Hematopoietic multipotent progenitor cell treated with erythropoietin and hydrocortisone succinate and interleukin-3 and kit ligand, for 8 days (in vitro differentiated cells): ENCODE measurements at places on chromosomes 11 and 22.

GRCh38 chr11:126857860-126858808, 142.4 kb downstream of the KIRREL3 start:
- no peak for DNase-seq

DNA sequence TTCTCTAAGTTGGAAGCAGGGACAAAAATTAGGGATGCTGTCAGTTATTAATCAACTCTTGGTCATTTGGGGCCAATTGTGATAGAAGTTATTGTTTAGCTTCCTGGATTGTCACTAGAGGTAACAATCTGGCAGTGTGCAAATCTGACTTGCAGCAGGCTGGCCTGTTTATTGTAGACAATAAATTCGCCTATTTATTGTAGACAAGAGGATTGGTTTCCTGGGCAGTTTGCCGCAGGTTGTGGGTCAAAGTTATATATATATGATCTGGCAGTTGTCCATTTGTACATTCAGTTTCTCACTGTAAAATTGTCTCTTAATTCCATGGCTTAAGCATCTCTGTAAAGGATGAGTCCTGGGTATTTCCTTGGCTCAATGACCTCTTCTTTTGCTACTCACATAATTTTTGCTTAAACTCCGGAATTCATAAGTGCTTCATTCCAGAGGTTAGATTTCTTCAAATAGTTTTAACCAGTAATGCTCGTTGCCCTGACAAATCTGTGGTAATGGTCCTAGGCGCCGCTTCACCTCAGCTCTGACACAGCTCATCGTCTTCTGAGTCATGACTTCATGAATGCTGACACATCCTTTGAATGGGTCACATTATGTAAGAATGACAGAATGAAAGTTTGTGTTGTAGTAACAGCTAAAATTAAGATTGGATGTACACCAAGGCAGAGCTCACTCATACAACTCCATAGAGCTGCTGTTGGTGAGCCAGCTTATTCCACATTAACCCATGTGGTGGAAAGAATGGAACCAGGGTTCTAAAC, 7.8 kb upstream of the MMP3 start:
- no peak for DNase-seq

GRCh38 chr11:61509043-61510029, 787 bp downstream of the LRRC10B start:
- peak; percentile 81 for DNase-seq

GRCh38 chr11:43243927-43244326, 67.9 kb upstream of the API5 start:
- DNase-seq, result no peak

GRCh38 chr22:48595511-48595905, 1232.2 kb downstream of the BRD1 start:
- DNase-seq, result no peak

- DNase-seq, result no peak
These were observed 9.8 kb downstream of the CSF2RB start for GRCh38 chr22:36923131-36923788.

DNA sequence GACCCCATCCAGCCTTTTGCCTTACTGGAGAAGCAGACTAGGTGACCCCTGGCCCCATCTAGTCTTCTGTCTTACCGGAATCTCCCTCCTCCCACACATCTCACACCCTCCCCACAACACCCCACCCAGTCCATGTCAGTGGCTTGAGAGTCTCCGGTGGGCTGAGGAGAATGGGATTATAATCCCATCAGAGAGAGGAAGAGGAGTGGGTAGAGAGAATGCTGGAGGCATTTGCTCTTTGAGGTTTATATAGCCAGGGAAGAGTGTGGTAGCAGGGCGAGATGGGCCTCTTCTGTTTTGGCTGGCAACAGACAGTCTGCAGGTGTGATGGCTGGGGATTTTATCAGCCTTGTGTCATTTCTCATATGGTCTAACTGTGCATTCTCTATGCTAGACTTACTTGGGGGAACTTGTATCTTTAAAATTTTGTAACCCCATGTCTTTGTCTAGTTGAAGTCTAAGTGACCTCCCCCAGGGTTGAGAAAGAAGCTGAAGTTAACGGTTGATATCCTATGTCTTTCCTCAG, 50.3 kb downstream of the GRAMD1B start:
- DNase-seq, result no peak
